Upper lobe of right lung (tissue), 1 donor: ENCODE measurements at places on chromosomes 16 and 17. TPM values are rescaled to one million over a fixed set of nuclear protein-coding genes. Genes with fewer than 3 reads are reported as not detected.

DNA sequence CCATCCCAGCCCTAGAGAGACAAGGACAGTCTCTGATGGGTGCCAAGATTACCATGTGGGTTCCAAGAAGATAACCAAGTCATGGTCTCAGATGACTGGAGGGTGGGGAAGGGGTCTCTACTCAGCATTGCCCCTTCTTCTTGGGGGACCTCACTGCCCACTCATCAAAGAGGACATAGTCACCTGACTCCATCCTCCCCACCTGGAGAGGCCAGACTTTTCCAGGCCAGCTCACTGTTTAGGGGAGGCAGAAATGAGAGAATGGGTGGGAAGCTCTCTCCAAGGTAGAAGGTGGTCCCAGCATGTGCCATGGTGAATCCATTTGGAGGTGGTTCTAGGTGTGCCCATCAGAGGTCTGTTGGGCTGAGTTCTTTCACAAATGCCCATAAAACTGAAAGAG, 20.7 kb upstream of the IL21R start:
- H3K4me1 ChIP-seq, result no peaks in the 10 kb centered on the region
- no peak overlapping the region for H3K4me3 ChIP-seq
- no peak for DNase-seq
- H3K36me3 ChIP-seq, result no peaks in the 10 kb centered on the region
- no peak overlapping the region for H3K27ac ChIP-seq
- H3K27me3 ChIP-seq, result no peaks in the 10 kb centered on the region

Gene IL21R
- 3.9 TPM for total RNA-seq

GRCh38 chr16:81036751-81037350, 1.2 kb downstream of the ATMIN start:
- H3K27ac ChIP-seq, result no peak overlapping the region
- peak overlapping the region; percentile 73 for H3K4me3 ChIP-seq
- no peaks in the 10 kb centered on the region for H3K27me3 ChIP-seq
- H3K4me1 ChIP-seq, result peaks cover 19% of the 10 kb centered on the region

DNA sequence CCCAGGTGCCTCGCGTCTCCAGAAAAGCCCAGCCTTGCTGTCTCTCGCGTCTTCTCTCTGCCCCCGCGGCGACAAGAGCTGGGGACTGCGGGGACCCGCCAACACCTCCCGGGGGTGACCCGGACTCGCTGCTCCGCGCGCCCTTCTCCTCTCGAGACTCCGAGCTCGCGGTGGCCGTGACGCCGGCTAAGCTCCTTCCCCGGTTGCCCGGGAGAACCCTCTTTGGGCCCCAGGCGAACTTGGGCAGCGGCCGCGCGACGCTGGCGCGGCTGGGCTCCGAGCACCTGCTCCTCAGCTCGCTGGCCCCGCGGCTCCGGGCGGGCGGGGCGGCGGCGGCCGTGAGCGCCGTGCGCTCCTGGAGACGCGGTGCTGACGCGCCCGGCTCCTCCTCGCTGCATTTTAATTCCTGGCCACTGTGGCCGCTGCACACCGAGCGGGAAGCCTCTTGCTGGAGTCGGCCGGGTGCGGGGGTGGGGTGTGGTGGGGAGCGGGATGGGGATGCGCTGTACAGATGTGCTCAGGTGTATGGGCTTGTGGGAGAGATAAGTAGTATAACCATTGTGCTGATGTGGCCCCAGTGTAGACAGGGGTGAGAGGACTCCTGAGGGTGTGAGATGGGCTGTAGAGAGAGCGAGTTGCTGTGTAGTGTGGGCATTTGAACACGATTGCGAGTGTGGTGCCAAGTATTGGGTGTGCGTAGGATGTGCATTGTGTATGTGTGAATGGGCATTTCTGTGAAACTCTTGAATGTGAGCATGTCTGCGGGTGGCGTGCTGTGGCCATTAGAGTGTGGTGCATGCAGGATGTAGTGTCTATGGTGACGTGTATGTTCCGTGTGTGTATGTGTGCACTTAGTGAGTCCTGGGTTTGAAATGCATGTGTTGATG, at the start of gene ASIC2:
ASIC2 (minus strand) TSS at position 315 of the 887 bp plus-strand sequence.
- DNase-seq, result no peak
- peaks cover 3% of the 10 kb centered on the region for H3K4me1 ChIP-seq
- H3K36me3 ChIP-seq, result no peaks in the 10 kb centered on the region
- peak within 1 kb of the TSS; percentile 14 for H3K4me3 ChIP-seq

Gene CCL4
- 12.5 TPM for total RNA-seq

DNA sequence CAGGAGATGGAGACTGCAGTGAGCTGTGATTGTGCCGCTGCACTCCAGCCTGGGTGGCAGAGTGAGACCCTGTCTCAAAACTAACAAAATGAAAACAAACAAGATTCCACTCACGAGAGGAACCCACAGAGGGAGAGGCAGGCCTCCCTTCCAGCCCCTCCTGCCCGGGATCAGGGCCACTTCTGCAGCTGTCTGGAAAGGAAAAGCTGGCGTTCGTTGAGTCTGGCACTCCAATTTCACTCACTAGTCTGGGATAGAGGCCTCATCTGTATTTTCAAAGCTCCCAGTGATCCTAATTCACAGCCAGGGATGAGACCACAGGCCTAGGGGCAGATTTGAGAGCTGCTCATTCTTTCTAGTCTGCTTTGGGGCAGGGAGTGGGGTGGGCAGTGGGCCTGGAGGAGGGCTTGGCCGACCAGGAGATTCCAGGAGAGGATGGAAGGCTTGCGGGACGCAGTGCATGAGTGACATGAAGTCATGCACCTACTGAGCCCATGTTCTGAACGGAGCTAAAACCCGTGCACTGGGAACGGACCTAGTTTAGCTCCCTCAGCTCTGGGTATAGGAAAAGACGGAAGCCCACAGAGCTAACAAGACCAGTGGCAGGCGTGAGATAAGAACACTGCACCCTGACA, 54.0 kb downstream of the COTL1 start:
- no peak overlapping the region for H3K4me3 ChIP-seq
- no peaks in the 10 kb centered on the region for H3K27me3 ChIP-seq
- H3K27ac ChIP-seq, result no peak overlapping the region
- DNase-seq, result no peak
